ENCODE measurements at places on chromosomes 4 and X. TPM values are rescaled to one million over a fixed set of nuclear protein-coding genes. Genes with fewer than 3 reads are reported as not detected.

GRCh38 chr4:72631296-72631695 lies 62.3 kb upstream of the ADAMTS3 start:
- DNase-seq: no peak

DNA sequence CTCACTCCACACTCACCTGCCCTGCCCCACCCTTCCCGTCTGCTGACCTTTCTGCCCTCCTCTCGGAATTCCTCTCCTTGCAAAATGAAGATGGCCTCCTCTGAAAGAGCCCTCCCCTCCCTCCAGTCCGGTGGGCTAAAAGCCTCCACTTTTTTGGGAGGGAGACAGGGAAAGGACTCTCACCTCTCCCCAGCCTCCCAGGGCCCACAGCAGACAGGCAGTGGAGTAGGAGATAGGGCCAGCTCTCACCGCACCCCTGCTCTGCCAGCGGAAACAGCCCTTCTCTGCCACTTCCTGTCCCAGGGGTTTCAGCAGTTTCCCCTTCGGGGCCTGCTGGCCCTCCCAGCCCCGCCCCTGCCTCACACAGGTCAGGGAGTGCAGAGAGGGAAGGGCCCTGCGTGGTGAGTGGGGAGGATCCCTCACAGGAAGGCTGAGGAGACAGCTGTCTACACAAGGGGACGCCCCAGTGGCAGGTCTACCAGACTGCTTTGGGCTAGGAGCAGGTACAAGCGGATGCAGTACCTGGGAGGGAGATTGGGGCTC lies 18.2 kb downstream of the ELF4 start:
- DNase-seq: no peak

The NEUROG2 gene
- 0.69 TPM for total RNA-seq

The FOXR2 gene
- total RNA-seq: not detected

GRCh38 chr4:13316354-13316753 lies 167.8 kb downstream of the RAB28 start:
- DNase-seq: no peak

The UNC5C gene
- total RNA-seq: 0.43 TPM

GRCh38 chr4:7021930-7022664 lies 21.1 kb upstream of the TADA2B start:
- no peak for DNase-seq

Measured in SK-MEL-5 (cell line).